Astrocyte (in vitro differentiated cells and primary cell): ENCODE measurements at places on chromosomes 2 and 18. TPM values are rescaled to one million over a fixed set of nuclear protein-coding genes. Genes with fewer than 3 reads are reported as not detected.
A peak's percentile ranks its signal among the peaks of the same experiment; 100 is the strongest.

DNA sequence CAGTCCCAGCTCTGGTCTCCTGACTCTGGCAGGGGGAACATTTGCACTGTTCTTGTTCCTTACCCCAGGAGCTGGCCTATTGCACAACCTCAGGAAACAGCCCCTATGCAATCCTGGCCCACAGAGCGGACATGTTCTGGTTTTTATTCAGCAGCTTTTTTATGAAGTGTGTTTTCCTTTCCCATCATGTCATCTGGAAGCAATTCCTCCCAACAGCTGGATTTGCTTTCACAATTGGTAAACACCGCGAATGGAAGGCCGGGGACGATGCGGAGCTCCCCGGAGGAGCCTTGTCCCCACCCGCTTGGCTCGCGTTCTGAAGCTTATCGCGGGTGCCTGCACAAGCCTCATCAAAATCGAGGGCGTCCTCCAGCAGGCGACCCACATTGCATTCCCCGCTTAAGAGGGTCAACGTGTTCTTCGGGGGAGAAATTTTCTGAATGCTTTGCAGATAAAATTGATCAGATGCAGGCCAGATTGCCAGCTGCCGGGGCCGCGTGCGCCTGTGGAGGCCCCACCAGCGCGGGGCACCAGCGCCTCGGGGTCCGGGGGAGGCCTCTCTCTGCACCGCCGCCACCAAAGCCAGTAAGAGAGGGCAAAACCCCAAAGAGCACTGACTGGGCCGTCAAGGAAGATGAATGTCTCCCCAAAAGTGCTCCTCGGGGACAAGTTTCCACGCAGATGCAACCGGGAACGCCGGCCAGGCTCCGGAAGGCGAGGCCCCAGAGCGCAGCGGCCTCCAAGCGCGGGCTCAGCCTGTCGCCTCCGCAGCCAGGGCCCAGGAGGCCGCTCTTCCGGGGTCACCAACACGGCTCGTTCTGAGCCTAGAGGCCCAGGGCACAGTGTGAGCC is 60.3 kb upstream of the SP3 start:
- H3K4me1 ChIP-seq = peaks cover 30% of the 10 kb centered on the region
- H3K27ac ChIP-seq = peak overlapping the region; percentile 77
- H3K27me3 ChIP-seq = no peaks in the 10 kb centered on the region
- H3K36me3 ChIP-seq = no peaks in the 10 kb centered on the region
- DNase-seq = peak; percentile 72

- no peak for DNase-seq
- H3K36me3 ChIP-seq = no peaks in the 10 kb centered on the region
- peaks cover 18% of the 10 kb centered on the region for H3K4me1 ChIP-seq
- no peaks in the 10 kb centered on the region for H3K27me3 ChIP-seq
- no peak overlapping the region for H3K27ac ChIP-seq
Measured at GRCh38 chr2:177334940-177335543, 57.5 kb upstream of the AGPS start.

DNA sequence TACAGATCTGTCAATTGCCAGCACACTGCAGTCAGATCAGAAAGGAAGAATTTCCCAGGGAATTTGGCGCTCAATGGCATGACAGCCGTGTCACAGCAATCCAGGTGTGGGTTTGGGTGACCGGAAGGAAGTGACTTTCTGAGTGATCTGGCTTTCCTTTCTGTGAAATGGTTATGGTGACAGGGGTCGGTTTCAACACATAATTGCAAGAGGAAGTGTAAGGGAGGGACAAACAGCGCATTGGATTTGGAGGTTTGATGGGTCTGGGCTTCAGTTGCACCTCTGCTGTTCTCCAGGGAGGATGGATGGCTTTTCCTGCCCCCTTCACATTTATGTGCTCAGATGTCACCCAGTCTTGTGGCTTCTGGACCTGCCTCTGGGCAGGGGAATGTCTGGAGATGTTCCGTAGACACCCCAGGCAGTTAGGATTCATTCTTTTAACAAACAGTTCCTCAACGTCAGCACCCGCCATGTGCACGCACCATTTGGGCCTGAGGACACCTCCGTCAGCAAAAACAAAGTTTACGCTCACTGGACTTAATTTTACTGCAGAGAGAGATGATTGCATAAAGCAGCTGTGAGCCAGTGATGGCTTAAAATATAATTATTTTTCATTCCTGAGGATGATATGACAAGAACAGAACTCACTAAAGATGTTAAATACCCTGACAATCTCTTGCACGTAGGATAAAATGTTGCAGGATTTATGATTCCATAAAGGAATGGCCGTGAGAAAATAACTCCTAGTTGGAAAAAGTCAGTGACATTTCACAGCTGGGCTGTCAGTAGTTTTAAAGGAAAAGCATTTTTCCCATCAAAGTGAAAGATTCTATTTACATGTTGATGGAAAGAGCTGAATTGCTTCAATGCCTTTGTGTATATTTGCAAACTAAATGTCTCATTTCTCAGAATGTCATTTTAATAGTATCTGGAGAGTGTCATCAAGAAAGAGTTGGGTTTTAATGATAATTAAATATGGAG is 36.9 kb downstream of the MBP start:
- H3K36me3 ChIP-seq = no peaks in the 10 kb centered on the region
- peaks cover 11% of the 10 kb centered on the region for H3K4me1 ChIP-seq
- no peak overlapping the region for H3K4me3 ChIP-seq

GRCh38 chr18:3546106-3546505 is 96.1 kb downstream of the TGIF1 start:
- H3K27me3 ChIP-seq = peaks cover 6% of the 10 kb centered on the region
- H3K4me3 ChIP-seq = no peak overlapping the region
- H3K4me1 ChIP-seq = no peaks in the 10 kb centered on the region
- H3K36me3 ChIP-seq = no peaks in the 10 kb centered on the region
- H3K27ac ChIP-seq = no peak overlapping the region

SPATA3 gene
- total RNA-seq = not detected in 2 replicates

MARS2 gene
- total RNA-seq = 8.2 and 8.6 TPM in 2 replicates

DNA sequence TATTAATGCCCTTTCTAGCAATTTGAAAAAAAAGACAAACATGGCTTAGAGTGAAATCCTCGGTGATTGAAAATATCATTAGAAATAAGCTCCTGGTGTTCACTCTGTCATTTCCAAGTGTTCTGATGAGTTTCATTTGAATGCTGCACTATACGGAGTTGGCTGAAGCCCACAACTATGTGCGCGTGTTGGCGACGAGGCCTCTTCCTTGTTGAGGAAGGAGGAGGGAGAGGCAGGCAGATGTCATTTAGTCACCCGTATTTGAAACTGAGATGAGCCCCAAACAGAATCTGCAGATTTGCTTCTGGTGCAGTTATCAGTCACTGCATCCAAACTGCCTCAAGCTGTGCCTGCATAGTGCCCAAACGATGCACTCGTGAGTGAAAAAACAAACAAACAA is 23.5 kb upstream of the SKOR2 start:
- H3K27ac ChIP-seq = no peak overlapping the region
- H3K4me1 ChIP-seq = no peaks in the 10 kb centered on the region
- no peak for DNase-seq
- no peaks in the 10 kb centered on the region for H3K27me3 ChIP-seq
- no peak overlapping the region for H3K4me3 ChIP-seq

DNA sequence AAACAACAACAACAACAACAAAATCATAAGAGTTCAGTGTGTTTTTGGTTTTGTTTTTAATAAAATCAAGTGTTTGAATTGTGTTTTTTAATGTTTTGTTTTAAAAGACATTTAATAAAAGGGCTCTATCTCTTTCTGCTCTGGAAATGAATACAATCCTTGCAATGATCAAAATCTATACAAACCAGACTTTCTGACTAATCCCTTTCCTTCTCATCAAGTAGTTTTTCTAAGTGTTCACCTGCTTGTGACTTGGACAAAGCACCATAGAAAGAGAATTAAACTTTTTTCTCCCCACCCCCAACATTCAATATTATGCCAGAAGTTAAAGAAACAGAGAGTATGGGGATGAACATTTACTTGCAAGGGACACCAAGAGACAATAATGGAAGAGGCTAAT is 61.4 kb downstream of the KCTD18 start:
- no peak for DNase-seq
- H3K36me3 ChIP-seq = peaks cover 18% of the 10 kb centered on the region

DNA sequence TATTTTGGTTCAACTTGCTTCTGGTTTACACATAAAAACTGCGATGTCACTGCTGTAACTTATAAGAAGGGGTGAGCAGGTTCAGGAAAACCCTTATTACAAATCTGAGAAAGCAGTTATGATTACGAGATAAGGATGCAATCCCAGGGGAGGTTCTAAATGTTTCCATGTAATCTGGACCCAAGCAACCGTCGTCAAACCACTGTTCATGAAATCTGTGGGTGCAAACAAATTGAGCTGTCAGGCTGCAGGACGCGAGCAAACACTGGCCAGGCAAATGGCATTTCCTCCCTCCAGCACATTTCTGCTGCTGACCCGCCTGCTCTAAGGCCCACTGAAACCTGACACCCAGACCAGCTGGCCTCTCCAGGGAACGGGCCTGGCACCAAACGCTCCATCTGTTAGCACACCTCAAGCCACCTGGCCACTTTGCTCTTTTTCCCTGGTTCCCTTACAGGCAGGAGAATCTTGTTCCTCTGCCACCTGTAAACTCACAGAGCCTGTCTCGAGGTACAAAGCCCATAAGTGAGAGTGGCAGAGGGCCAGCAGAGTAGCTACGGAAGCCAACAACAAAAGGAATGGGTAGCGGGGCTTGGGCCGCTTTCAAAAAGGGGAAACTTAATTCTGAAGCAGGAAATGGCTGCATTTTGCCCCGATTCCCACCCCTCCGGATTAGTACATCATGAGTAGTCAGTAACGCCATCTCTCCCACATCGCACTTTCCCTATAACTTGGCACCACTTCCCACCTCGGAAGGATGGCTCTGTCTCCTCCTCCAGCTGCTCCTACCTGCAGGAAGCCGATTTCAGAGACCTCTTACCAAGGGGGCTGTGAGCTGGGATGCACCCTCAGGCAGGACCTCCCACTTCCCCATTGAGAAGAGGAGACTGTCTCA is 26.5 kb downstream of the CRACDL start:
- peak overlapping the region; percentile 13 for H3K27ac ChIP-seq
- no peaks in the 10 kb centered on the region for H3K36me3 ChIP-seq
- no peak overlapping the region for H3K4me3 ChIP-seq
- peak; percentile 87 for DNase-seq
- H3K27me3 ChIP-seq = no peaks in the 10 kb centered on the region
- peaks cover 43% of the 10 kb centered on the region for H3K4me1 ChIP-seq

PCARE gene
- not detected in 2 replicates for total RNA-seq

DNA sequence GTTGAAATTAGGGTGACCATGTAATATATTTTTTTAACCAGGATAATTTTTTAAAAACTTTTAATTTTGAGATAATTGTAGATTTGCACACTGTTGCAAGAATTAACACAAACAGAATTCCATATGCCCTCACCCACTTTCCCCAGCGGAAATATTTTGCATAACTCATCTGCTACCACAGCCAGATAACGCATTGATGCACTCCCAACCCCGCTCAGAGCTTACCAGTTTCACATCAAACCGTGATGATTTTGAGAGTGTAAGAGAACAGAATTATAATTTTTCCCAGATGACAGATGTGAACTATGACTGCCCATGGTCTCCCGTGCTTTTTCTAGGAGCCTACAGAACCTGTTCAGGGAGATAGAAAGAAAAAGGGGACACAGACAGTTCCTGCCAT is 35.2 kb upstream of the LDLRAD4 start:
- H3K27ac ChIP-seq = no peak overlapping the region
- no peaks in the 10 kb centered on the region for H3K36me3 ChIP-seq
- no peak for DNase-seq
- peaks cover 22% of the 10 kb centered on the region for H3K27me3 ChIP-seq

- peaks cover 12% of the 10 kb centered on the region for H3K4me1 ChIP-seq
- H3K36me3 ChIP-seq = no peaks in the 10 kb centered on the region
- no peak overlapping the region for H3K27ac ChIP-seq
- DNase-seq = peak; percentile 59
Measured at GRCh38 chr18:435940-436339, 64.6 kb downstream of the COLEC12 start.
